ENCODE measurements at places on chromosomes 5 and 9.

- DNase-seq, result no peak
These were observed 524.1 kb downstream of the TMEM38B start for GRCh38 chr9:106218427-106218826.

DNA sequence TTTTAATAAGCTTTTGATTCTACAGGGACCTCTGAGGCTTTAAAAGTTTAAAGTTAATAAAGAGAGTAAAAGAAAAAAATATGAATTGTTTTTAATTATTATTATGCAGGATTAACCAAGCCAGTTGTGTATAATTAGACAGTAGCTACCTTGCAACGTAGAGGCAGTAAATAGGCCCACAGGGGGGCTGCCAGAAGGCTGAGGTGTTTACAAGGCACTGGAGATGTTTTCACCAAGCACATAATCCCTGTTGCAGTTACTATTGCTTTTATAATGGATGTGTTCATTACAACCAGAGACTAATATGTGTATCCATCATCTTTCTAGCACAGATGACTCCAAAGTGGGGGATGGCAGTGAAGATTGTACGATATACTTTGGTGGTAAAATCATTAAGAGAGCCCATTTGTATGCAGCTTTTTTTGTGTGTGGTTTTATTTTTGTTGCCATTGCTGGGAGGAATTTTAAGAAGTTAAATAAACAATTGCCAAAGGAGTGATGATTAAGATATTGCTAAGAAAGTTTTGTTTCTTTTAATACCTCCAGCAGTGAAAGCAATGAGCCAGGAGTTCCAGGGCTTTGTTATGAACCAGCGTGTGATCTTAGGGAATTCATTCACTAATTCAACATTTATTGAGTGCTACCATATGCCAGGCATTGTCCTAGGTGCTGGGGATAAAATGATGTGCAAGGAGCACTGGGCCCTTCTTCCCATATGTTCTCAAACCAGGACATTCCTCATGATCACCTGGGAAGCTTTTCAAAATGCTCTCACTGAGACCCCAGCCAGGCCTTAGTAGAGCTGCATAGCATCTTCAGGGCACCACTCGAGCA is 138.7 kb upstream of the EFNA5 start:
- DNase-seq, result no peak

- no peak for DNase-seq
These were observed 73.5 kb downstream of the PPP2R2B start for GRCh38 chr5:146805081-146805480.

GRCh38 chr5:101425339-101425859 is 522.3 kb upstream of the ST8SIA4 start:
- no peak for DNase-seq

GRCh38 chr5:147688656-147689356 is 93.7 kb downstream of the JAKMIP2 start:
- DNase-seq, result peak; percentile 7

DNA sequence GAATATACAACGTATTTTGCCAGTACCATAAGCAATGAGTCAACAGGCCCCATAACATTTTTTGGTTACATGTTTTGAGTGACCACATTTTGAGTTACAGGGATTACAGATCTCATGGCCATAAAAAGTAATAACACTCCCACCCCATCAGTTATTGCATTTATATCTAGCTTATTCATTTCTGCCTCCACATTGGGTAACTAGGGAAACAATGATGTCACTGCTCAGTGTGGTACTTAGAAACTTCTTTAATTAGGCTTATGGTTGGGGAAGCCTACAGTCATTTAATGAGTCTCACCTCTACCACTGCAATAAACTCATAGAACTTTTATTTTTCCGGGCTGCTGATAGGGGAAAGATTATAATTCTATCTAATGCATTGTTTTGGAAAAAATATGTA is 39.9 kb upstream of the SMIM15 start:
- no peak for DNase-seq

DNA sequence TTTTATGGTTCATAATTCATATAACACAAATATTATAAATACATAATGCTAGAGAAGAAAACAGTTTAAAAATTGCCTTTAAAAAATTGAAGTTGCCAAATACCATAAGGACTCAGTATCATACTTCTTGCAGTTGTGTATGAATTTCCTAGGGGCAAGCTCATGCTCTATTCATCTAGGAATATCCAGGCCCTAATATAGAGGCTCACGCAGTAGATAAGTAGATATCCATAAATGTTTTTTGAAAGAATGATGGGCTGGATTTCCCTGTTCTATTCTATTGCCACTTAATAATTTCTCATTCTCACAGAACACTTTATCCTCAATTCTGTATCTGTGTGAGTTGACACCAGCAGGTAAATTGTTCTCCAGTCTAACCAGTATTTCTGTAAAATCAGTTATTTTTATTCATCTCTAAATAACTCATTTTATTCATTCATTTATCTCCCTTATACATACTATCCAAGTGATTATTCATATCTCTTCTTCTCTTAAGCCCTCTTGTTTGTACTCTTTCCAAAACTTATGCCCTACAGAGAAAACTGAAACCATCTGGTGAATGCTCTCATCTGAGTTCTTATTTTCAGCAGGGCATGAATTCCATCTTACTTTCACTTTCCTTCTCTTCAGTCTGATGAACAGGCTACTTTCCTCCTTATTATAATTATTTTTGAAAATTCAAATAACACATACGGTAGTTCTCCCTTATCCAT is 97.1 kb downstream of the SLC44A1 start:
- DNase-seq, result no peak

- no peak for DNase-seq
These were observed 49.4 kb downstream of the FNIP1 start for GRCh38 chr5:131747180-131748105.

GRCh38 chr5:116696366-116696765 is 121.7 kb upstream of the SEMA6A start:
- DNase-seq, result no peak

GRCh38 chr5:28065656-28066055 is 1027.3 kb upstream of the CDH9 start:
- DNase-seq, result no peak

GRCh38 chr5:150121448-150122157 is 34.0 kb downstream of the PDGFRB start:
- no peak for DNase-seq

- peak; percentile 75 for DNase-seq
These were observed 3.7 kb upstream of the STXBP1 start for GRCh38 chr9:127608104-127608966.

DNA sequence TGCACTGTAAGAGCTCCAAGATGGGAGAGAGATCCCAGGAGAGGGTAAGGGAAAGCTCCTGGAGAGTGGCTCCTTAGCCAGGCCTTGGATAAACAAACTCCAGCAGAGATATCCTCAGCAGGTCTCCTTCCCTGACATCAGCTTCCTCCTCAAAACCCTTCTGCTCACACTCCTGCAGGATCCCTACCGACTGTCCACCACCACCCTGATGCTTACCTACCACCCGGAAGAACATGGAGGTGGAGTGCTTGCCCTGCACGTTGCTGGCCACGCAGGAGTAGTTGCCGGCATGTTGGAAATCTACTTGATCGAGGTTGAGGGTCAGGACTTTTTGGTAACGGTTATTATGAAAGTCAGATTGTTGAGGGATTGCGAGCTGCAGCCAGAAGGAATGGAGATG is 9.3 kb downstream of the CSF1R start:
- no peak for DNase-seq

DNA sequence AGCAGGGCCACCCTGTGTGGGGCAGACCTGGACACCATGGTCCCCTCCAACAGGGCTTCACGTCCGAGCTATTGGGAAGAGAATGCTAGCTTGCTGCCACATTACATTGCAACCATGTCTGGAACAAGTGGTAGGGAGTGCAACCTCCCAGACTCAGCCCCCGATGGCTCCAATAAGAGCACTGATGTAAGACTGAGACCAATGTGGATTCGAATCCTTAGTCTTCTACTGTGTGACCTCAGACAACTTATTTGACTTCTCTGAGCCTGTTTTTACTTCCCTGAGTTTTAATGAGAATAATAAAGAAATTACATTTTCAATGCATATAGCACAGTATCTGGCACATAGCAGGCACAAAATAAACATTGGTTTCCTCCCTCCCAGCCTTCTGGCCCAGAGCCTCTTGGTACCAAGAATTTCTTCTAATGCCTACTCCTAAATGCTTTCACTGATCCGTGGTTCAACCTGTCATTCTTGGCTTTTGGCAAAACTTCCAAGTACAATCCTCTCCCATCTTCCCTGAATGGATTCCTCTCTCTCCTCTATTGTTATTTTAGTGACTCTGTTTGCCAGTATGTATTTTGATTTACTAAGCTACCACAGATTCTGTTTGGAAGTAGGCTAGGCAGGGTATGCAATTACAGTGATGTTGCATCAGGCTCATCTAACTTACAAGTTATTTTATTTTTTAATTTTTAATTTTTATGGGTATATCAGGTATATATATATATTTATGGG is 34.6 kb upstream of the COL15A1 start:
- DNase-seq, result no peak

DNA sequence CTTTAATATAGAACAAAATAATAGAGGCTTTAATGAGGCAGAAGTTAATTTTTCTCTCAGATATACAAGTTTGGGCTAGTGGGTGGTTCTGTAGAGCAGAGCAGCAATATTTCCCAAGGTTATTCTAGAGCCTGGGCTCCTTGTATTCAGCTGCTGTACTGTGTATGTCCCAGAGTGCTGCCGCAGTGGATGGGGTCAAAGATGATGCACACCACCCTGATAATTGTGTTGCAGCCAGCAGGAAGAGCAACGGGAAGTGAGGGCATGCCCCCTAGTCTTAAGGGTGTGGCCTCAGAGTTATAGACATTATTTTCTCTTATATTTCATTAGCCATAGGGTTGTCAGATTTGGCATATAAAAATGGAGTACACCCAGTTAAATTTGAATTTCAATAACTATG is 23.9 kb upstream of the KIF4B start:
- no peak for DNase-seq

GRCh38 chr9:80995759-80996158 is 693.6 kb downstream of the TLE1 start:
- no peak for DNase-seq

DNA sequence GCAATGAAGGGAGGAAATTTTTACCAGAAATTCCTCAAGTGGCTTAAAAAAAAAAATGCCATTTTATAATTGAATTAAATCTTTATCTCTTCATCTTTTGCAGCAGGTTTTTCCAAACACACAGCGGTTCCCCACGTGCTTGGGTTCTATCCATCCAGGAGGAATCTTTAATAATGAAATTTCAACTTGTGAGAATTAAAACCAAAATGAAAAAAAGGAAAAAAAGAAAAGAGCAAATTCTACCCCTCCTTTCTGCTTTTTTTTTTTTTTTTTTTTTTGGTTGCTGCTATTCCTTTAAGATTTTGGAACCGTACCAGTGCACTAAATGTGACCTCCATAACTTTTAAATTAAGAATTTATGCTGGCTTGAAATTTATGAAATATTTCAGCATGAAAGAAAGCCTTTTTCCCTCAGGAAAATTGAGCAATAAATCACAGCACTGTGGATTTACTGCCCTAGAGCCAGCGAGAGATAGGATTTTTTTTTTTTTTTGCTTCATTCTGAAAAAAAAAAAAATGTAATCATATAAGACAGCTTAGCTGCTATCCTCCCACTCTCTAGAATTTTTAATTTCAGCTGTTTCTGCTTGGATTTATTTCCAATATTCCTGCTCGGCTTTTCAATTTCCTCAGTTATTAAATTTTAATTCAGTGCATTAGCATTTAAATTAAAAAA is 88.5 kb downstream of the ZNF618 start:
- no peak for DNase-seq

DNA sequence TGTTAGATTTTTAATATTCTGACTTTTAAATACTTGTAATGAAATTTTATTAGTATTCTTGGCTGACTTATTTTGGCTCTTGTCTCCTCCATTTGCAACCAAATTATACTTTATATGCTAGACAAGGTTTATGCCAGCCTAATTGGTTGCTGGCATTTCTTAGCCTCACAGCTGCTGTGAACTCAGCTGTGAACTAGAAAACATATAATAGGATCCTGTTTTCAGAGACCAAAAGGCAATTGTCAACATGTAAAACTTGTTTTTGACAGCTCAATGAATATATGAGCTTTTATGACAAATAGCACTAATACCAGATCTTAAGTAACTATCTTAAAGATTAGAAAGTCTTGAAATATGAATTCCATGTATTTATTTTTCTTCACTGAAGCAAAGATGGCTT is 25.9 kb downstream of the KIF2A start:
- no peak for DNase-seq

GRCh38 chr5:137842296-137842695 is 25.4 kb upstream of the MYOT start:
- no peak for DNase-seq

- no peak for DNase-seq
These were observed 61.7 kb downstream of the HSPA4 start for GRCh38 chr5:133113331-133114061.

GRCh38 chr9:129506892-129507291 is 114.0 kb downstream of the C9orf50 start:
- DNase-seq, result peak; percentile 62

DNA sequence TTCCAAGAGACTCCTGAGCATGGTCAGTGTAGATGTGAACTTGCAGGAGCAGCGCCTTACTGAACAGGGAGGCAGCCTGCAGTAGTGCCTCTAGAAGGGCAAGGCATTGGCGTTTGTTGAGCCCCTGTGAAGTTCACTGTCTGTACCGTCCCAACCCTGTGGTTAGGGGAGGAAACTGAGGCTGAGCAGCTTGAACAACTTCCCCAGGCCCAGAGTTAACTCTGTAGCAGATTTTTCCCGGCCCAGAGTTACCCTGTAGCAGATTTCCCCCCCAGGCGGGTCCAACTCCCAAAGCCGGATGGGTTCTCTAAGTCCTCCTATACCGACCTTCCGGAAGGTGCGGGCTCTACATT is 9.6 kb downstream of the LMX1B start:
- no peak for DNase-seq

DNA sequence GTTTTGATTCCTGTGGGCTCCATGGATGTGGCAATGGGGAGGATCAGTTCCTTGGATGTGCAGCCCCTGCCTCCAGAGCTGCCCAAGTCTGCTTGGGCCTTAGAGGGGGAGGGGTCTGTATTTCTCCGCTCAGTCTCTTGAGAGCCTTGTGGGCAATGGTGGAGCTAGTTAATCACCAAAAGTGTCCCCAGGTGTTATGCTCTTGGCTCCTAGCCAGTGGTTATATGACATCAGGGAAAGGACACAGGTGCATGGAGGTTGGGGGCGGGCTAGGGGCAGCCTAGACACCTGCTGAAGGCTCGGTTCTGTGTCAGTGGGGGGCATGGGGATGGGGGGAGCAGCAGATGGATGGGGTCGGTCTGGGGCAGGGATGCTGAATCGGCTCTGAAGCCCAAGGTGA is 12.4 kb upstream of the ARAP3 start:
- no peak for DNase-seq

GRCh38 chr5:137184734-137185133 is 314.4 kb downstream of the SPOCK1 start:
- no peak for DNase-seq

- DNase-seq, result no peak
These were observed 96.6 kb downstream of the PCSK1 start for GRCh38 chr5:96336351-96336985.

- DNase-seq, result no peak
These were observed 603.0 kb downstream of the BNC2 start for GRCh38 chr9:16267281-16268066.

- no peak for DNase-seq
These were observed 10.9 kb downstream of the GHR start for GRCh38 chr5:42434047-42434724.

GRCh38 chr5:179907556-179908324 is at the start of gene TBC1D9B:
TSS of gene TBC1D9B (minus strand) at chr5:179907897. CDS start at chr5:179907821, 76 bp downstream.
- DNase-seq, result peak; percentile 87

- no peak for DNase-seq
These were observed 8.6 kb downstream of the SEPTIN8 start for GRCh38 chr5:132768485-132768868.
